Activated CD4-positive, alpha-beta T cell treated with anti-CD3 and anti-CD28 coated beads, Interleukin-2, amount 50 U/mL, for 48 hours (primary cell): ENCODE measurements at places on chromosomes 5 and 9.

- no peak for DNase-seq
These were observed 128.4 kb downstream of the GRIA1 start for GRCh38 chr5:153618867-153619266.

DNA sequence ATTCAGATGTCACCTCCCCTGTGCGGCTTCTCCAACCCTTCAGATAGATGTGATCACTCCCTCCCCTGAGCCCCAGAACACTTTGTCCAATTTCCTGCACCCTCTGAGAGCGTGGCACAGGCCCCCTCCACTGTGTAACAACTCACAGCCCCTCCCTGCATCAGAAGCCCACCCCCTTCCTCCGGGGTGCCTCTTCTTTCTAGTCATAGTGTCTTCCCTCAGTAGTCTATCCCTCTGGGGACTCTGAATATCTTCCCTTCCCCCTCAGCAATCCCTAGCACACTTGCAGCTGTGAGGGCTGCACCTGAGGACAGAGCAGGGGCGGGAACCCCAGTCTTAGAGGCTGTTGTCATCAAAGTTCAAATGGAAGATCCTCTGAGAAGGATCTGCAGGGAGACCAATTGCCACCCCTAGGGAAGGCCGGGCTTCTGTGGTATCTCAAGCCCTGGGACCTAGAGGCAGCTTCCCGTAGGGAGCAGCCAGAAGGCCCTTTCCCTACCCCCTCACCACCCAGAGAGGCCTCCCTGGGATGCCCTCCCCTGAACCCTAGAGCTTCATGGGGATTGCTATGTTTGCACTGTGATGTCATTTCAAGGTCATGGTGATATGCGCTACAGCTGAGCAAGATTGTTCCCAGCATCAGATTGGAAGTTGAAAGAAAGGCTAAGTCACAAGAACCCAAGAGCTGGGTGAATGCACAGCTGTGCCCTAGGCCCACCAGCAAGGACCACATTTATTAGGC lies 70.7 kb downstream of the THBS4 start:
- DNase-seq = no peak

DNA sequence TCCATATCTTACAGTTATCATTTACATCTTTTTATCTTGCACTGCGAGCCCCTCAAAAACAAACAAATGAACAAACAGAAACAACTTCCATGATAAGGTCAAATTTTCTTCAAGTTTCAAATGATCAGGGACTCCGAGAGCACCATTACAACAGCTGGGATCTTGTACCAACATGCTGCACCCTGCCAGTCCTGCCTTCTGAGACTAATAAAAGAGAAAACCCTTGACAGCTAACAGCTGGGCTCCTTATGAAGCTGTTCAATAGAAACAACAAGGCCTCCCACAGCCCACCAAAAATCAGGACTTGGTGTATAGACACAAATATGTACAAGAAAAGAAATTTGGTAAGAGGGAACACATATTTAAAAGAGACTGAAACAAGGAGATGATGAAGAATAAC lies 985.3 kb upstream of the DMAC1 start:
- DNase-seq = no peak

DNA sequence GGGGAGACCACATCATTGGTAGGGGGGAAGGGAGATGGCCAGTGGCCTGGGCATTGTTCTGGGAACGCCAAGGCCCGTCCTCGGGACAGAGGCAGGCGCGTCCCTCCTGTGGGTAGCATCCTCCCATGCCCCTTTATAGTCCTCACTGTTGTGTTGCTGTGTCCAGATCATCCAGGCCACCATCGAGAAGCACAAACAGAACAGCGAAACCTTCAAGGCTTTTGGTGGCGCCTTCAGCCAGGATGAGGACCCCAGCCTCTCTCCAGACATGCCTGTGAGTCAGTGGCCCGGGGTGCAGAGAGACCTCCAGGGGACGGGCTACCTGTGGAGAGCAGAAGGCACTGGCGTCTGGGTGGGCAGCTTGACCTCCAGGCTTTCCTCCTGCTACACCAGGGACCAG lies 38.4 kb upstream of the SUSD3 start:
- no peak for DNase-seq

- no peak for DNase-seq
These were observed 1.4 kb upstream of the SUSD1 start for GRCh38 chr9:112176524-112176923.

DNA sequence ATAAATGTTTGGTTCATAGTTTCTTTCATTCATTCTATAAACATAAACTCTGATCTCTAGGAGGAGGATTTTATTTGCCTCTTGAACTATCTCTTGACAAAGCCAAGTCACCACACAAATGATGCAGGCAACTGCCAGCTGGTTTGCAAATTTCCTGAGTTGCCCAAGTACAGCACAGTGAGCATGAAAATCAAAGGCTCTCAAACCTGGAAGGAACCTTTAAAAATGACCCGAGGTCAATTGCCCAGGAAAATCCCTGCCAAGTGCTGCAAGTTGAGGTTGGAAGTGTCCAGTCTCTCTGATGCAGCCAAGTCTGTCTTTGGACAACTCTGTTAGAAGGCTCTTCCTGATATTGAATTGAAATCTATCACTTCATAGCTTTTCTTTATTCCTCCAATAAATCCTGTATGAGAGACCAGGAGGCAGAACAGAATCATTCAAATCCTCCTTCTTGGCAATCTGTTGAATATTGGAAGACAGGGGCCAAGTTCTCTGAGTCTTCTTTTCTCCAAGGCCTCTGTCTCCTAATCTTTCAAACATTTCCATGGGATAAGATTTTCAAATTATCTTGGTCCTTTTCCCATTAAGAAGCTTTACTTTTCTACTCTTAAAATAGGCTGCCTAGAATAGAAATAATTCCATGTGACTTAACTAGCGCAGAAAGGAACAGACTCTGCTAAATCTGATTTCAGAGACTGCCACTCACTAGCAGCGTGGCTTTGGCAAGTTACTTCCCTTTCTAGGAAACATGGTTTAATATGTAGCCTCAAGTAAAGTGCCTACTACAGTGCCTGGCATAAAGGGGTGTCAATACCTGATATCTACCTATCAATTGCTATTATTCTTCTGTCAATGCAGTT lies 159.2 kb downstream of the SNX18 start:
- DNase-seq = no peak

- no peak for DNase-seq
These were observed 16.6 kb upstream of the ANP32B start for GRCh38 chr9:97966493-97966892.

- no peak for DNase-seq
These were observed 18.8 kb upstream of the RGS3 start for GRCh38 chr9:113444736-113445135.

GRCh38 chr5:147310059-147310704 lies 75.4 kb downstream of the STK32A start:
- DNase-seq = no peak

DNA sequence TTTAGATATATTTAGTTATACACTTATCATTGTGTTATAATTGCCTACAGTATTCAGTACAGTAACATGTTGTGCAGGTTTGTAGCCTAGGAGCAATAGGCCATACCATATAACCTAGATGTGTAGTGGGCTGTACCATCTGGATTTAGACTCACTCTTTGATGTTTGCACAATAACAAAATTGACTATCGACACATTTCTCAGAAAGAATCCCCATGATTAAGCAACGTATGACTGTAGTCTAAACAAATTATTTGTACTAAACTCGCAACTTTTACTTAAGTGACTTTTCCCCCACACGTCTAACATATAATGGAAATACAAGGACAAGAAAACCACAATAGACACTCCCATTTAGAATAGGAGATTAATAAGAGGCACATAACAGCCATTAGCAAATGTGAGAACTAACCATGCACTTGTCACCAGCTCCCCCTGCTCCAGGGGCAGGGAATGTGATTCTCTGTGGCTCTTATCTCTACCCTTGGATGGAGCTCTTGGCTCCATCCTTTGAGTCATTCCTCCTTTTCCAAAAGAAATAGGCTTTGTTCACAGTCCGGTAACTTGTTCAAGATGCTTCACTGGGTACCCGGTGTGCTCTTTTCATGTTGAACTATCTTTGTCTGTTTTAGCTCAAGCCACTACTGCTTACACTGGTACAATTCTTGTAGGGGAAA lies 8.7 kb upstream of the B4GALT1 start:
- no peak for DNase-seq

DNA sequence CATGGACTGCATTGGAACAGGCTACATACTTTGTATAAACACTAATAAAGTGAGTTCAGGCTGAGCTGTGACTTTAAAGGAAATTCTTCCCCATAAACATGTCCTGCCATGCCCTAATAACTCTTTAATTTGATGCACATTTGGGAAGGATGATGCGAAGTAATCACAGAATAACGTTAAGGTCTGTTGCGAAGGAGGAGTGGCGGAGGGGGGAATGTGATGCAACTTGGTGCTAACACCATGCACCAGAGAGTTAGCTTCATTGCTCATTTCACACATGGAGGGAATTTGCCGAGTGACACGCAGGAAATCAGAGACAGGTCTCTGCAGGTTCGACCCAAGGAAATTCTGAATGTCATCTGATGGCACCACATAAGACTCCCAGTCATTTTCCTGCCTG lies 32.9 kb downstream of the SLIT3 start:
- no peak for DNase-seq

GRCh38 chr5:111013011-111013410 lies 58.5 kb upstream of the TSLP start:
- DNase-seq = no peak

DNA sequence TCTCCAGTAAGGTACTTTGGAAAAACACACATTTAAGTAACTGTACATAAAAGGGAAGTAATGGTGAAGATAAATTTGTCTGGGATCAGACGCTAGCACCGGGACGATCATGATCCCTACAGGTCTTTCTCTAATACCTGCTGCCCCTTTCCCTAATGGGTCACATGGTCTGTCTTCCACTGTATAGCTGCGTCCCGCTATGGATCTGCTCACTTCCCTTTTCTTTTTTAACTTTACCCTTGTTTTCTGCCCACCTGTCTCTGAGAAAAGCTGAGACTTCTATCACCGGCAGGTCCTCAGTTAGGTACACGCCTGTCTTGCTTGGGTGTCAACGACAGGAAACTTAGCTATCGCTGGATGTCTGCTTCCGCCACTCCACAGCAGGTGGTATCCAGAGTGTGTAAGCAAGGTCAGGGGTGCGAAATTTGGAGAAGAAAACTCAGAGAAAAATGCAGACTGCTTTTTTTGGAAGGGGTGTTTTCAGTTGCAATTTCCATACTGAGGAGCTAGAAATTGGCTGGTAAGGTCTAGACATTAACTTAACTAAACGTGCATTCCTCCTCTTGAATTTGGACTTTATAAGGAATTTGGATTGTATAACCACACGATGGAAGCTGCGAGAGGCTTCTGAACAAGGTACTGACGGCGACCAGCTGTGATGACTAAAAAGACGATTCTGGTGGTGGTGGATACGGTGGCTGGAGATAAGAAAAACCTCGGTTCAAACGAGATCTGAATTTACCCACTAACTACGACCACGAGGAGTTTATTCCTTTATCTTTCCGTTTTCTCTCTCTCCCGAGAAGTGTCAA lies 1.1 kb upstream of the ICE1 start:
- DNase-seq = peak; percentile 23

- no peak for DNase-seq
These were observed 266.7 kb downstream of the NSG2 start for GRCh38 chr5:174312270-174312617.

DNA sequence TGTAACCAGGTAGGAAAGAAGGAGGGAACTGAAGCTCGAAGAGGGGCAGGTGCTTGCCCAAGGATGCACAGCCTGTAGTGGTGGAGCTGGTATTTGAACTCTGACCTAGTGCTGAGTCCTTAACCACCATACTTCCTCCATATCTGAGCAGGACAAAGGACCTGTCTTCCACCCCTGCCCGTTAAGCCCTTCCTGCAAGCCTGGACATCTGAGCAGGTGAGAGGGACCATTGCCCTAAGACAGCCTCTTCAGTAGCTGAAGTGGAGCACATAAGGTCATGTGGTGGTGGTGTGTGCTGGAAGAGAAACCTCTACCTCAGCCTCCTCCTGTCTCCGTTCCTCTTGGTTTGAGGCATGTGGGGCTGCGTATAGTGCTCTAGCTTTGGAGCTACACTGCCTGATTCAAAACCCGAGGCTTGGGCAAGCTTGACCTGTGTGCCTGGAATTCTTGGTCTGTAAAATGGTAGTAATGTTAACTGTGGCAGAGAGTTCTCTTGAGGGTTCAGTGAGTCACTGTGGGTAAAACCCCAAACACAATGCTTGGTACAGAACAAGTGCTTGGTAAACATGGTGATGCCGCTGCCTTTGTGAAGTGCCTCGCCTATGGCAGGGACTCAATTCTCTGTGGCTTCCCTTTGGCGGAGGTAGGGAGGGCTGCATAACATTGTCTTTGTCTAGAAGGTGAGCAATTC lies 7.4 kb downstream of the GALNT10 start:
- peak; percentile 69 for DNase-seq

- DNase-seq = peak; percentile 80
These were observed 558 bp downstream of the SHROOM1 start for GRCh38 chr5:132829742-132830435.

- no peak for DNase-seq
These were observed 52.2 kb upstream of the IRX4 start for GRCh38 chr5:1934801-1935429.

- peak; percentile 45 for DNase-seq
These were observed 9.2 kb downstream of the EEIG1 start for GRCh38 chr9:127971357-127972235.

- DNase-seq = no peak
These were observed 9.5 kb downstream of the IL9 start for GRCh38 chr5:135886136-135886535.

DNA sequence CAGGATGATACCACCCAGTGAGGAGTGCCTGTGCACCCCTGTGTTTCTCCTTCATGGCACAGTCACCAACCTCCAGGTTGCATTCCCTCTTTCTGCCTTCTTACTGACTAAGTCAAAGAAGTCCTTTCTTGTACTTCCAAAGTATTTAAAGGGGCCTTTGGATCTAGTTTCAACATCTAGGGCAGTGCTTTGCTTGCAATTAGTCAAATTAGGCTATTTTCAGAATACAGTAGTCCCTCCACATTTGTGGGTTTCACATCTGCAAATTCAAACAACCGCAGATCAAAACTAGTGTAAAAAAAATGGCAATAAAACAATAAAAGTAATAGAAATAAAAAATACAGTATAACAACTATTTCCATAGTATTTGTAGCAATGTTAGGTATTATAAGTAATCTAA lies 333.9 kb upstream of the SEMA6A start:
- no peak for DNase-seq

GRCh38 chr9:70011366-70011765 lies 32.3 kb upstream of the MAMDC2 start:
- no peak for DNase-seq

- peak; percentile 3 for DNase-seq
These were observed 16.9 kb downstream of the IRF1 start for GRCh38 chr5:132473668-132474067.

DNA sequence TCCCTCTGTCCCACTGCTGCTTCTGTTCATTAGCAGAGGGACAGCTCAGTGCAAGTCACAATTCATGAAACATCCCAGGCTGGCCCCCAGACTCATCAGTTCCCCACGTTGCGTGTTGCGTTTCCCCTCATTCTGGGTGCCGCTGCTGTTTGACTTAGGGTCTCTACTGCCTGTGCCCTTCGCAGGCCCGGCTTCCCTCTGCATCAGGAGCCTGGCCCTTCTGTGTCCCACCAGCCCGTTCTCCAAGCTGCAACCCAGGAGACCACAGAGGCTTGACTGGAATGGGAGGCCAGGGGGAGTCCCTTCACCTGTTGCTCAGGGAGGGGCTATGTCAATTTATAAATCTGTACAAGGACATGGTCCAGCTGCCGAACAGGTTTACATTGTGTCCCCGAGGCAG lies 53.9 kb upstream of the SUSD3 start:
- DNase-seq = no peak

- DNase-seq = no peak
These were observed 518 bp downstream of the SPRY4 start for GRCh38 chr5:142324136-142324870.

- no peak for DNase-seq
These were observed 28.4 kb downstream of the PCDHGC5 start for GRCh38 chr5:141517312-141517711.
